ENCODE measurements at places on chromosomes 4 and X.

DNA sequence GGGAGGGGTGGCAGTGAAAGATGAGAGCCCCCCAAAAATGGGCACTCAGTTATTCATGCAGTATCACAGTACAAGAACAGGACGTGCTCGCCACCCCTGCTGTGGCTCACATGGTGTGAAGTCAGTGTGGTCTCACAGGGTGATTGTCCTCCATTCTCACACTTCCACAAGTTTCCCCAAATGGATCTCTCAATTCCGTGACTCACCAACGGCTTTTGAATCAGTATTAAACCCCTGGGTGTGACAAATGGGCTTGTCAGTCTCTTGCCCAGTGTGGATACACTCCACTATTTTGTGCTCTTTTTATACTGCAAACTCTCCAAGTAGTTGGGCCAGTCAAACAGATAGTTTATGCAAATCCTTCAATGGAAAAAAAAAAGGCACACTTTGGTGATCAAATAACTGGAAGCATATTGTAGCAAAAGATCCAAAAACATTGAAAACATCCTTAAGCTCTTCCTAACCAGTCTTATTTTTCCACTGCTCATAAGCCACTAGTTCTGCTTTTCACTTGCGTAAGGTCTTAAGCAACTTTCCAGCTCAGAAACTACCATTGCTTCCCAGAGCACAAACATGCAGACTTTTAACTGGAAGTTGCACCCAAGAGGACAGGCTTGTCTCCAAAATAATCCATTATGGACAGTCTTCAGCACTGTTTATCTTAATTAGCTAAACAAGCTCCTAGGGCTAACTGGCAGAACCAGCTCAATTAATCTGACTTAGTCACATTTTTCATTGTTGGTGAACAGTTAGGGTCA is 365.7 kb downstream of the PPP3CA start:
- H3K4me1 ChIP-seq = no peaks in the 10 kb centered on the region
- H3K27me3 ChIP-seq = no peaks in the 10 kb centered on the region
- DNase-seq = no peak
- H3K27ac ChIP-seq = no peak overlapping the region
- no peaks in the 10 kb centered on the region for H3K36me3 ChIP-seq
- no peak overlapping the region for H3K4me3 ChIP-seq

- peak overlapping the region; percentile 44 for H3K4me3 ChIP-seq
- peak overlapping the region; percentile 99 for H3K27ac ChIP-seq
- H3K27me3 ChIP-seq = no peaks in the 10 kb centered on the region
Measured at GRCh38 chrX:40175511-40176350, 78.0 kb upstream of the BCOR start.

- no peak overlapping the region for H3K27ac ChIP-seq
- H3K4me1 ChIP-seq = no peaks in the 10 kb centered on the region
- no peak for DNase-seq
- no peaks in the 10 kb centered on the region for H3K27me3 ChIP-seq
- H3K4me3 ChIP-seq = no peak overlapping the region
Measured at GRCh38 chr4:5632066-5632440, 76.3 kb downstream of the EVC2 start.

- H3K27me3 ChIP-seq = no peaks in the 10 kb centered on the region
- H3K36me3 ChIP-seq = no peaks in the 10 kb centered on the region
- H3K4me3 ChIP-seq = no peak overlapping the region
- no peak overlapping the region for H3K27ac ChIP-seq
- no peak for DNase-seq
Measured at GRCh38 chr4:159420162-159421057, 317.5 kb downstream of the RAPGEF2 start.

DNA sequence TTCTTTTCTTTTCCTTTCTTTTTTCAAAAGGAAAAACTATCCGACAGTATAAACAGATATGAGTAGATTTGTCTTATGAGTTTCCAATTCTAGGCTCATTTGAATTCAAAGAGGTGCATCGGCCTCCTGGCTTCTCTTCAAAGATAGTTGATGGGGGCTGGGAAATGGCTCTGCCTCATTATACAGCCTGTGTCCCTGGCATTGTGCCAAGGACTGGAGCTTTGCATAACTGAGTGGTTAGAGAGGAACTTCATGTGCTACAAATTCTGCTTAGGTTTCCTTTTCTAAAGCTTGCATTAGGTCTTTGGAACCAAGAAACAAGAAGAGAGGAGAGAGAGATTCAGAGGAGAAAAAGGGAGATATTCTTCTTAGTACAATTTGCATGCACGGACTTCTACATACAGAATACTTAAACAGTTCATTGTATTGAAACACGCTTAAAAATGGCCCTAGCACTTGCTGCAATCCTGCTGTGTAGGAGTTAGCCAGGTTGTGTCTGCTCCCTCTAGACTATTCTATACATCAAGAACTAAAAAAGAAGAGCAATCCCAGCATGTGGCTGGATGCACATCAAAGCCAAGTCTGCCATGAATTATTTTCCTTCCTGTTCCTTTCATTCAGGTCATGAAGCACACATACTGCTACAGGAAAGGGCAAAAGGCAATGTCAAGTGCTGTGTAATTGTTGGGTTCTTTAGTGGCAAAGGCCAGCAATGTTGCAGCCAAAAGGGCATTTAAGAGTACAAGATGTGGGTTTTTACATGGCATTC is 70.9 kb downstream of the INTS12 start:
- H3K4me1 ChIP-seq = peaks cover 24% of the 10 kb centered on the region
- H3K36me3 ChIP-seq = no peaks in the 10 kb centered on the region
- peak overlapping the region; percentile 55 for H3K27ac ChIP-seq
- peak; percentile 83 for DNase-seq
- H3K4me3 ChIP-seq = no peak overlapping the region
- H3K27me3 ChIP-seq = no peaks in the 10 kb centered on the region

- no peak overlapping the region for H3K4me3 ChIP-seq
- H3K36me3 ChIP-seq = no peaks in the 10 kb centered on the region
- no peaks in the 10 kb centered on the region for H3K4me1 ChIP-seq
- H3K27ac ChIP-seq = no peak overlapping the region
Measured at GRCh38 chr4:81196126-81196650, 18.8 kb downstream of the PRKG2 start.

DNA sequence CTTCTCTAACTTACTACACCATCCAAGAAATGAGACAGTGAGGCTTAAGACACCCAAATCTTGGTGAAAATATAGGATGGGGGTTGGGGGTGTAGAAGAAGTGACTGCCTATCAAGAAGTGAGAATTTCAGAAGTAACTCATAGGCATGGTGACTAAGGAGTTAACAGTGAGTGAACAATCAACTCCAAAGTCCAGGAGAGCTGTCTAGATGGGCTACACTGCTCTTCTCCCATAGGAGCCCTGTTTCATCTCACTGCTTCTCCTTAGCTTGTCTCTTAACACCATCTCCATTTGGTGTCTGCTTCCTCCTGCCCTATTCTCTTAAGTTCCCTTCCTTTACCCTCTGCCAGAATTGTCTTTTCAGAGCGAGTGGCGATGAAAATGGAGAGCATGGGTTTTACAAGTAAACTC is 22.7 kb downstream of the FABP2 start:
- H3K27ac ChIP-seq = peak overlapping the region; percentile 97
- no peaks in the 10 kb centered on the region for H3K27me3 ChIP-seq
- peak overlapping the region; percentile 62 for H3K4me3 ChIP-seq
- H3K4me1 ChIP-seq = peaks cover 30% of the 10 kb centered on the region
- H3K36me3 ChIP-seq = no peaks in the 10 kb centered on the region

DNA sequence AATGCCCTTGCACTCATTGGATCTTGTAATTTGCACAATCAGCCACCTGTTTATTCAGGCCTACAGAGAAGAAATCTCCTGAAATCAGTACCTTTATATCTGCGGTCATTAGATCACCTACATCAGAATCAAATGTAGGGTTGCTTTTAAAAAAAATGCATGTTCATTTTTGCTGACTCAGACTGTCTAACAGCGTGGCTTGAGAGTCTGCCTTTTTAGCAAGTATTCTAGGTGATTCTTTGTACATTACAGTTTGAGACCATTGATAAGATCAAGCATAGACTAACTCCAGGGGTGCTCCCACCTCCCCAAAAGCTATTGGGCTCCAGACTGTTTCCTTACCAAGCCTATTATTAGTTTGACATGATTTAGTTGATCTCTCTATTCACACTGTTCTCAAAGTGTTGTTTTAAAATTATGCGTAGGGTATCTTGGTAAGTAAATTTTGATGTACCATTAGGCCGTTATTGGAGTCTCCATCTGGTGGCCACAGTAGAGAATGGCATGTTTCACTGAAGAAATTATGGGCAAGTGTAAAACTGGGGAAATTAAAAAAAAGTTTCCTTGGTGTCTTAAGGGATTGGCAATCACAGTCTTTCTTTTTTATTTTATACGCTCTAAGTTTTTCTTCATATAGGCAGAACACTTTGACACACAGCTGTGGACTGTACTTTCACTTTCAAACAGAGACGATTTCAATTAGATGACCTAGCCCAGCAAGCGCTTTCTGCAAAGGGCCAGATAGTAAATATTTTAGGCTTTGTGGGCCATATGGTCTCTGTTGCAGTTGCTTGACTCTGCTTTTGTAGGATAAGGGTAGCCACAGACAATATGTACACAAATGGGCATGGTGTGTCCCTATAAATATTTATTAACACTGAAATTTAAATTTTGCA is 33.7 kb upstream of the MSL3 start:
- DNase-seq = no peak
- H3K36me3 ChIP-seq = no peaks in the 10 kb centered on the region
- no peaks in the 10 kb centered on the region for H3K27me3 ChIP-seq
- H3K4me3 ChIP-seq = no peak overlapping the region
- no peak overlapping the region for H3K27ac ChIP-seq

DNA sequence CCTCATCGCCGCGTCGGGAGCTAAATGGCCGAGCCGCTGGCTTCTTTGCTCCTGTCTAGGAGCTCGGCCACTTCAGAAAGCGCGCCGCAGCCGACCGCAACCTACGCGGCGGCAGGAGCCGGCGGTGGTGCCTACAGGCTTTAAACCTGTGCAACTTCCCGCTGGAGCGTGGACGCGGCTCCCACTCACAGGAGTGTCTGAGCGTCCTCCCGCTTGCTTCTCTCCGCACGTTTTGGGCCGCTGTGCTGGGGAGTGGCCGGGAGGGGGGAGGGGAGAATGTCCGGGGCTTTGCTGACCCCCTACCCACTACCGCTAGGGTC is 1.0 kb downstream of the NHSL2 start:
- H3K27me3 ChIP-seq = peaks cover 19% of the 10 kb centered on the region
- peak; percentile 8 for DNase-seq
- H3K4me1 ChIP-seq = no peaks in the 10 kb centered on the region
- no peaks in the 10 kb centered on the region for H3K36me3 ChIP-seq
